ENCODE measurements at places on chromosomes 6 and 20.

- DNase-seq = no peak
Measured at GRCh38 chr6:152271776-152272464, 365.2 kb downstream of the SYNE1 start.

DNA sequence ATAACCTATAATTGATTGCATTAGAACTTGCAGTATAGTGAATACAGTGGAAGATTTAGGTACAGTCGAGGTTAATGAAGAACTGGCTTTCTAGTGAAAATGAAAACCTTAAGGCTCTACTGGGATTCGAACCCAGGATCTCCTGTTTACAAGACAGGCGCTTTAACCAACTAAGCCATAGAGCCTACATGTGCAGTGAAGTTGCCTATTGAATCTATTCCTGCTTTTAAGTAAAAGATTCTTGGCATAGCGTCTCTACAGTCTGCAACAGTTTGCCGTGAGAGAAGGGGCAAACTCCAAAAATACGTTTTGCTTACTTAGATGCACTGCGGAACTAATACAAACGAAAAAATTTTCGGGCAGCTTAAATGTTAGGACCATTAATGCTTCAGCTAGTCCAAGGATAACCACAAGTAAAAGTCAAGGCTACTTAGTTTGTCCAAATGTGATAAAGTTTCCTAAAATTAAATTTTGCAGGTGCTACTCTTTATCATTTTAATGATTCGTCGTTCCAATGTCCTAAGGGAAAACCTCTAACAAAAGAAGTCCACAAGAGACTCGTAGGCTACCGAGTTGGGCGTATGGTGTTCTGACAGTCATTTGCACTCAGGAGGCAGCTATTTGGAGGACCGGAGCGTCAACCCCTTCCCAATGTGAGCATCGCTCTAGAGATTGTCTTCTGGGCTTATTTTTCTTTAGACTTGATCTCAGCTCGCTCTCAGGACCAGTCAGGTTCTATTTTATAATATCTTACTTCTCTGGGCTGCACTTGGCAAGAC lies 31.3 kb upstream of the ZSCAN23 start:
- DNase-seq = no peak

DNA sequence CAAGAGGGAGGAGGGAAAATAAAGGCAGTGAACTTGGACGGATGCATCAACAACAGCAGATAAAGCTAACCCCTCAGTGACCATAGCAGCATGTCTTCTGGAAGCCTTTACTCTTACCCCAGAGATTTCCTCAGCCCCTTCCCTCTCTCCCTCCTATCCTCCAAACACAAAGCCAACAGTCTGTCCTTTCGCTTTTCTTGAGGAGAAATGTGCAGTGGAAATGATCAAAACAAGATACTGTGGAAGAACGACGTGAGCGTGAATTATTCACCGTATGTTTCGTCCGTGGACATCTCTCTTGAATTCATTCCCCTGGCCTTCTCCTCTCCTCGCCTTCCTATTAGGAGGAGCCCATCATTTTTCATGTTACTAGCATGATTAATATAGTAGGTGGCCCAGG lies 8.5 kb downstream of the NRN1 start:
- no peak for DNase-seq

GRCh38 chr6:106530502-106530901 lies 98.8 kb downstream of the RTN4IP1 start:
- DNase-seq = no peak

GRCh38 chr6:13368731-13369115 lies 40.4 kb upstream of the TBC1D7 start:
- no peak for DNase-seq

- no peak for DNase-seq
Measured at GRCh38 chr6:14499841-14500240, 382.3 kb downstream of the CD83 start.

- DNase-seq = no peak
Measured at GRCh38 chr6:6655805-6656251, 67.3 kb downstream of the LY86 start.

- no peak for DNase-seq
Measured at GRCh38 chr20:9515741-9516233, 1.4 kb downstream of the LAMP5 start.

DNA sequence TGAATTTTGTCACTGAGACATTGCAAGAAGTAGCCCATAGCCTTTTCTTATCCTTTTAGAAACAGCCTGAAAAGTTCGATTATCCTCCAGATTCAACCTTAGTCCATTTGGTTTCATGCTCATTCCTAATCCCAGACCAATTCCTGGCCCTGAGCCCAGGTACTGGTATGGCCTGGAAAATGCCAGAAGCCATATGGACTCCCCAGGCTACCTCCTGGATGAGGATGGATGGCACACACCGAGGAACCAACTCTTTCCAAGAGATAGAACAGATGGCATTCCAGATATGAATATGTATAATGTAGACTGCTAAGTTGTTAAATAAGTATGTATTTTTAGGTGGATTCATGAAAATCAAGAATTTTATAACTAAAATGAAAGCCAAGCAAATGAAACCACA lies 51.6 kb upstream of the SNAP25 start:
- no peak for DNase-seq

GRCh38 chr6:111339294-111339693 lies 143.7 kb downstream of the REV3L start:
- no peak for DNase-seq

- DNase-seq = no peak
Measured at GRCh38 chr6:145670311-145670710, 65.0 kb downstream of the EPM2A start.

- no peak for DNase-seq
Measured at GRCh38 chr6:48754641-48755040, 643.6 kb upstream of the PTCHD4 start.

DNA sequence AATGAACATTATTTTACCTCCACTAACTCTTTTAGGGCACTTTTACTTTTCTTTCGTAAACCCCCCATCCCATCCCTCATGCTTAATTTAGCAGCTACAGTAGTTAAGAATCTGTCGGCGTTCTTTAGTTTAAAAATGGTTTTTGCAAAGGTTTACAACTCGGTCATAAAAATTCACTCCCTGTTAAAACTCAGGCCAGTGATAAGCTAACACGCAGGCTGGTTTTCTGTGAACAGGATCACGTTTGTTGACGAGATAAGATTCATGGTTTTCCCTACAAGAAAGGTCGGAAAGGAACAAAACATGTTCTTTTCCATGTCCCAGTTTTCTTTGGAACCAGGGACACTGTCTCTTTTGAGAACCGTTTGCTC lies 101.1 kb downstream of the TOX2 start:
- no peak for DNase-seq

DNA sequence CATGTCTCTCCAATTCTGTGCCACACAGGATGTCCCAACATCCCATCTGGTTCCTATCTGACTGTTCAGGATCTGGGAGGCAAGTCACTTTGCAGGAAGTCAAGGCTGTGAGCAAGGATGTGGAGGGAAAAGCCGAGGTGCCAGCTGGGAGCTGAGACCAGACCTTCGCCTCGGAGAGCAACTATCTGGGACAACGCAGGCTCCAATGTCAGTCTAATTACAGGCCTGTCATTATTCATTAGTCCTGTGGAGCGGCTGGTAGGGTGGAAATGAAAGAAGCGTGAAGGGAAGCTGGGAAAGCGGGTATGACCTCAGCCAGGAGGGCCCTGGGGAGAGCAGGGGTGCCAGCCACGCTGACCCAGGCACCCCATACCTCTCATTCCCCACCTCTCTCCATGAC lies 147.3 kb downstream of the UNC5CL start:
- no peak for DNase-seq

GRCh38 chr6:111804627-111805235 lies 68.5 kb downstream of the FYN start:
- no peak for DNase-seq

DNA sequence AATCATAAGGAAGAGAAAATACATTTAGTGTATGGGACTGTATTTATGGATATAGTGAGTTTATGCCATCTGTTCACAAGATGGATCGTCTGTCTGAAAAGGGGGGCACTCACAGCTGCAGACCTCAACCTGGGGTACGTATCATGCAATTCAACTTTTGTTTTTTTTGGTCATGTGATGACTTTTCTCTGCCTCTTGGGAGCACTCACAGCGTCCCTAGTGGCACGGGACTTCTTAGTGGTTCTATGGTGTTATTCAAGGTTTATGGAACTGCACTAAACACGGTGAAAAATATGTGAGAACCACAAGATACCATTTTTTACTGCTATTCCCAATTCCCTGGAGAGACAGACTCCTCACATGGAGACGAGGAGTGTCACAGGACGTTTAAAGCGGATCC lies 60.4 kb upstream of the MPC1 start:
- no peak for DNase-seq

- DNase-seq = no peak
Measured at GRCh38 chr20:35776513-35777101, 4.8 kb downstream of the PHF20 start.

GRCh38 chr6:29992807-29993206 lies 50.5 kb downstream of the HLA-A start:
- no peak for DNase-seq

- no peak for DNase-seq
Measured at GRCh38 chr6:52102405-52102804, 15.0 kb upstream of the PKHD1 start.

GRCh38 chr6:137193256-137194070 lies 20.0 kb upstream of the IL22RA2 start:
- DNase-seq = no peak

- DNase-seq = no peak
Measured at GRCh38 chr6:2209226-2209809, 36.1 kb downstream of the GMDS start.

- no peak for DNase-seq
Measured at GRCh38 chr6:132817554-132818403, 3.4 kb downstream of the RPS12 start.

GRCh38 chr6:153340568-153340967 lies 209.5 kb upstream of the RGS17 start:
- no peak for DNase-seq

DNA sequence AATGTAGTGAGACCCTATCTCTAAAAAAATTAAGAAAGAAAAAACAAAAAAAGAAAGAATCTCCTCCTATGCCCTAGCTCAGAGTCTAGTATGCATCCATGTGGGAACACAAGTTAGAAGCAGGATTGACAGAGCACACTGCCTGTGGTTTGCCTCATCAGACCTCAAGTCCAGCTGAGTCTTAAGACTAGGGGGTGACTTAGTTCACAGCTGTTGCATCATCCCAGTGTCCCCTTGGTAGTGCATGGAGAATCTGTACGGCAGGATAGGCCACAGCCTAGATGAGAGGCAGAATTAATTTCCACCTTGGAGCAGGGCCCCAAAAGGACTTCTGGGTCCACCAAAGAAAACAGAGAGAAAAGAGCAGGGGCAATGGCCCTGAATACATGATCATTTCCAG lies 13.7 kb downstream of the PNPLA1 start:
- DNase-seq = no peak

GRCh38 chr20:32570401-32571190 lies 14.5 kb downstream of the NOL4L start:
- DNase-seq = no peak

DNA sequence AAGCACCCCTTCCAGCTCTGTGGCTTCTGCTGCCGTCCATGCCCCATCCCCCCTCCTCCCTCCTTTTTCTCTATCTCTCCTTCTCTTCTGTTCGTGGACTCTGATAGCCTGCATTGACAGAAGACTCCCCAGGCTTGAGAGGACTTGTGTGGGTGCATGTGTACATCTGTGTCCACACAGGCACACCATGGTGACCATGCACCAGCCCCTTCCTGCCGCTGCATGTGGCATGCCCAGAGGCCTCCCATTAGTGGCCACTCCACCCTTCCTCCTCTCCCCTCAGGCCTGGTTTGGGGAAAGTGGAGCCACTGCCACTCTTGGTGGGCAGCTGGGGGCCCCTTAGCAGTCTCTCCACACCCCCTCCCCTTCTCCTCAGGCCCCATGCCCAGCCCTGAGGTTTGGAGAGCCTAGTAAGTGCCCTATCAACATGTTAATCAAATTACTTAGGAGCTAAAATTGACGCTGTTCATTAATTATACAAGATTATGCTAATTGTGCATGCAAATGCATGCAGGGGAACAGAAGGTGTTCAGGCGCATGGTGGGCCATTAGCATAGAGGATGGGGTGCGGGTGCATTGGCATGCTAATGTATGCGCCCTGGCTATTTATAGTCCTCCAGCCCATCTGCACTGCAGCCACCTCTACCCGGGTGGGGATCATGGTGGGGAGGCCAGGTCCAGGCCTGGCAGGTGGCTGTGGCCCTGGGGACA lies 45.9 kb downstream of the EBF4 start:
- no peak for DNase-seq

- DNase-seq = no peak
Measured at GRCh38 chr20:45322952-45323383, 14.9 kb upstream of the MATN4 start.
